ENCODE measurements at places on chromosomes 6 and 20.

DNA sequence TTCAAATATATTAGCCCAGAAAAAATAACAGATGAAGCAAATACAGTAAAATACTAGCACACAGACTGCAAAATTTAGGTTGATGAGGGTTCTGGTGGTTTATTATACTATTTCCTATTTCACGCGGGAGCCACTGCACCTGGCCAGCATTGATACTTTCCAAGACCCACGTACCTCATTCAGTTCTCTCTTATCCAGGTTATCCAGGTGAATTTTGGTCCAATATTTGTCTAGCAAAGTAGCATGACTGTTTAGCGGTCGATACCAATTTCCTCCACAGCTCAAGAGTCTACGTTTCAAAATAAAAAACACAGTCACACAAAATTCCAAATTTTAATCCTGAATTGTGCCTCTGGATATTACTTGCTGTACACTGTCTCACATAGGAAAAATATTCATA is 34.8 kb downstream of the MDN1 start:
- DNase-seq = no peak

- DNase-seq = no peak
Observed at GRCh38 chr20:50330504-50331313, 140.1 kb downstream of the CEBPB start.

- no peak for DNase-seq
Observed at GRCh38 chr6:74073999-74074398, 378.0 kb downstream of the CD109 start.

DNA sequence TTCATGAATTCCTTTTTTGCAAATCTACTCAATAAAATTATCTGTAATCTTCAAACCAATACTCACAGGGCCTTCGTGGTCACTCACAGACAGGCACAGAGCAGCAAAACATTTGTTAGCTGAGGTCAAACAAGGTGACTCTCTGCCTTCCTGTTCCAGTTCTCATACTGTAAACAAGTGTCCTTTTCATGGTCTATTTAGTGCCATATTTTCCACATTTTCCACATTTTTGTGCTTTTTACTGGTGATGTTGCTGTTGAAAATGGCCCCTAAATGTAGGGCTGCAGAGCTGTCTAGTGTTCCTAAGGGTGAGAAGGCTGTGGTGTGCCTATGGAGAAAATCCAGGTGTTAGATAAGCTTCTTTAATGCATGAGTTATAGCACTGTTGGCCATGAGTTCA is 133.1 kb upstream of the COL21A1 start:
- no peak for DNase-seq

GRCh38 chr6:135651964-135652755 is 154.6 kb upstream of the AHI1 start:
- DNase-seq = no peak

- DNase-seq = peak; percentile 23
Observed at GRCh38 chr20:62918831-62919230, 7.5 kb downstream of the DIDO1 start.

GRCh38 chr6:110180228-110181008 is at the start of gene CDC40:
CDC40 (plus strand) TSS chr6:110180427; CDS start chr6:110180445, 18 bp downstream.
- DNase-seq = peak; percentile 20

DNA sequence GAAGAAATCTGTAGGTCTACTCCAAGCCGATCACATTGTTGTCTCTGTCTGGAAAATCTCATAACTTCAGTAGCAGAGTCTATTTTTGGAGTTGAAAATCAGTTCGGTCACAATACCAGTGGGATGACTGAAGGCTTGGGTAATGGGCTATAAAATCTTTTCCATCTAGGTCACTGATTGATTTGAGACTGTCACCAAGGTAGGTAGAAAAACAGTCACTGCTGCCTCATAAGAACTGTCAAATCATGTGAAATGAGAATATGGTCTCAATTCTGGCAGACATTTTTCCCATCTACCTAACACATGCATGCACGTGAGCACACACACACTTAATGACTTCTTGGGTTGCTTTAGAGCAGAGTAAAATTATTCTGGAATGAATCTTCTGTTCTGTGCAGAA is 1162.8 kb upstream of the CITED2 start:
- no peak for DNase-seq

DNA sequence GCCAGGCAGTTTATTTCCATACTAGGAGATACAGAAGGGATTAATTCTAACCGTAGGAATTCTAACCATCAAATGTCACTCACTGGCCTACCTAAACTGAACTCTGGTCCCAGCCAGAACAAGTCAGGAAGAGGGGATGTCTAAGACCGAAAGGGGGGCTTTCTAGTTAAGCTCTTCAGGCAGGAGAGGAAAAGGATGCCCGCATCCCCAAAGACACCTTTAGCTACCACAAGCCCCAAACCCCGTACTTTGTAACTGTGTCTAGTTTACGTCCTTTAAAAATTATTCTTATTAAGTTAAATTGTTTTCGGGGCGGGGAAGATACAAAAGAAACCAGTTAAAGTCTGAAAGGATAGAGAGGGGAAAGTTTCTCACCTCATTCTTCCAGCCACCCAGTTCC is 1.2 kb upstream of the ZNF76 start:
- no peak for DNase-seq

DNA sequence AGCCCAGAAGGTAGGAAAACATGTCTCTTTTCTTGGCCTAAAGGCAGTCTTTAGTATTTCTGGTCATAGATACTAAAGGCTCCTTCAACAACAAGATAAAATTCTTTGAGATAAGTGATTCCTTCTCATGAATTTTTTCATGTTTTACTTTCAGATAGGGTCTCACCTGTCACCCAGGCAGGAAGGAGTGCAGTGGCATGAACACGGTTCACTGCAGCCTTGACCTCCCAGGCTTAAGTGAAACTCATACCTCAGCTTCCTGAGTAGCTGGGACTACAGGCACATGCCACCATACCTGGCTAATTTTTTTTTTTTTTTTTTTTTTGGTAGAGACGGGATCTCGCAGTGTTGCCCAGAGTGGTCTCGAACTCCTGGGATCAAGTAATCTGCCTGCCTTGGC is 9.1 kb downstream of the PNLDC1 start:
- DNase-seq = no peak

- no peak for DNase-seq
Observed at GRCh38 chr20:20664795-20665589, 47.5 kb downstream of the RALGAPA2 start.

- no peak for DNase-seq
Observed at GRCh38 chr6:16722630-16723029, 38.6 kb downstream of the ATXN1 start.

GRCh38 chr20:568097-568652 is 24.6 kb upstream of the CSNK2A1 start:
- DNase-seq = no peak

DNA sequence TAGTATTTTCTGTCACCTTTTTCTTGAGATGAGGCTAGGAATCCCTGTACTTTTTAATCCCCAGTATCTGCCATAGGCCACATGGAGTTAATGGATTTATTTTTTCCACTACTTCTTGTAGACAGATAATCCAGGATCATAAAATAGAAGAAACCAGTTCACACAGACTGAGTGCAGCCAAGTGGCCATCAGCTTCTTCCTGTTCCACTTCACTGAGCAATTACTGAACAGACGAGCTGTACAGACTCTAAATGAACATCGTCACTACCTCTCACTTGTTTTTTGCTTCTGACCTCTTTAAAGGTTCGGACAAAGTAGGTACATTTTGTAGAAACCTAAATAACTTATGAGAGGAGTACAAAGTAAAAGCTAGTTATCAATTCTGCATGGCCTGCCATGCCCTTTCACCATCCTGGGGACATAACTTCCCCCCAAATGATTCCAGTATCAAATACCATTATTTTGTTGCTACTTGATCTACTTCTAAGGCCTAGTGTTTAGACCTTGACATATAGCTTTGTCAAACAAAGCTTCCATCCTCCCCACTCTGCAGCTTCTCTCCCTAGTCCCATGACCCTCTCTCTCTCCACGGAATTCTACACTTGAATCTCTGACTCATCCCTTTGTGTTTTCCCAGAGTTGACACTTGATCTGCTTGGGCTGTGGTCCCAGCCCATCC is 34.4 kb upstream of the ARHGAP18 start:
- no peak for DNase-seq

All from stimulated activated CD8-positive, alpha-beta memory T cell treated with anti-CD3 and anti-CD28 coated beads, Interleukin-7, amount 100 ng/mL, for 1 hour (primary cell).